ENCODE measurements at places on chromosomes 3 and 15.
A peak's percentile ranks its signal among the peaks of the same experiment; 100 is the strongest.

DNA sequence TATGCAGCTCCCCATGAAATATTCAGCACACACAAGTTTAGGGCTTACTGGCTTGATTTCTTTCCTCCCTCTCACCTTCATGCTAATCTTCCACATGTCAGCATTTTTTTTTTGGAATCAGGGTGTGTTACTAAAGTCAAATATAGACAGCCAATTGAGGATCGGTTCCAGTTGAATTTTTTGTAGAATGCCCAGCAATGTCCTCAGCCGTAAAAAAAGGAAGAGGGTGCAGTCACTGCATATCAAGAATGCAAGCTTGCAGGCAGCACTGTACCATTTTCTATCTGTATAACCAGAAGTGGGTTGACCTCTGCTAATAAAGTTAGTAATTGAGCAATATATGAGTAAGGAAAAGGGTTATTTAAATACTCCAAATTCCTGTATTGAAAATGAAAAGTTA lies 51.4 kb upstream of the CHMP2B start:
- no peak for DNase-seq

- no peak for DNase-seq
Measured at GRCh38 chr15:98169551-98169950, 209.0 kb downstream of the ARRDC4 start.

- no peak for DNase-seq
Measured at GRCh38 chr3:190589326-190589725, 75.4 kb downstream of the IL1RAP start.

DNA sequence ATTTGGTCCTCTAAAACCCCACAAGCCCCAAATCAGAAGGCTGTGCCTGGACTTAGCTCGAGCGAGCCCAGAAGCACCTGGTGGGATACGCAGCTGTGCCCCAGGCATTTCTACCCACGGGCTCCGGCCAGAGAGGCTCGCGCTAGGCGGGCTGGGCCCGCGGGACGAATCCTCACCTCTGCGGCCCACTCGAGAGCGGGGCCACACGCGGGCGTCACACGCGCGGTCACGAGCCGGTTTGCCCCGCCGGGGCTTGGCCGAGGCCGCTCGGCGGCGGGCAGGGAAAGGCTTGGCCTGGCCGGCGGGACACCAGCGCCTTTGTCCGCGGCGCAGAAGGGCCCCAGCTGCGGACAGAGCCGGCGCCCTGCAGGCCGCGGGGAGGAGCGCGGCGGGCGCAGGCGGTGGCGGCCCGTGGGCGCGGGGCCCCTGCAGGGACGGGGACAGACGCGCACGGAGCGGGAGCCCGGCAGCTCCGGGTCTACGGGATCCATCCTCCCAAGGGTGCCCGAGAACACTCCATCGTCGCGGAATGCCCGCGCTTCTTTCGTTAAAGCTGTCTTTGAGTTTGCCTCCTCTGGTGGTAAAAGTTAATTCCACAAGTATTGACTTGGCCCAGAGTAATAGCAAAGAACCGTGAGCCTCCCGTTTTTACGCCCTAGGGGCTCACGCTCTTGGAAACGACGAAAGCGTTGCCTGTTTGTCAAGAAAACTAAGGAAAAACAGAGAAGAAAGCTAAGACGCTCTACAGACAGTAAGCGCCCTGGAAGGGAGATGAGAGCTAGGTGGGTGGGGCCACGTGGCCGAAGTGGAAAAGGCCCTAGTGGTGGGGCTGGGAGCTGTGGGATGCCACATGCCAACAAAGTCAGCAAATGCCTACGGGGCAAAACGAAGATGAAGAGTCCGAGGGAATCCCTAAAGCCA lies 26.4 kb downstream of the TYRO3 start:
- DNase-seq: no peak

- no peak for DNase-seq
Measured at GRCh38 chr3:69204315-69204957, 82.0 kb upstream of the LMOD3 start.

GRCh38 chr3:177772908-177773557 lies 575.8 kb upstream of the TBL1XR1 start:
- no peak for DNase-seq

DNA sequence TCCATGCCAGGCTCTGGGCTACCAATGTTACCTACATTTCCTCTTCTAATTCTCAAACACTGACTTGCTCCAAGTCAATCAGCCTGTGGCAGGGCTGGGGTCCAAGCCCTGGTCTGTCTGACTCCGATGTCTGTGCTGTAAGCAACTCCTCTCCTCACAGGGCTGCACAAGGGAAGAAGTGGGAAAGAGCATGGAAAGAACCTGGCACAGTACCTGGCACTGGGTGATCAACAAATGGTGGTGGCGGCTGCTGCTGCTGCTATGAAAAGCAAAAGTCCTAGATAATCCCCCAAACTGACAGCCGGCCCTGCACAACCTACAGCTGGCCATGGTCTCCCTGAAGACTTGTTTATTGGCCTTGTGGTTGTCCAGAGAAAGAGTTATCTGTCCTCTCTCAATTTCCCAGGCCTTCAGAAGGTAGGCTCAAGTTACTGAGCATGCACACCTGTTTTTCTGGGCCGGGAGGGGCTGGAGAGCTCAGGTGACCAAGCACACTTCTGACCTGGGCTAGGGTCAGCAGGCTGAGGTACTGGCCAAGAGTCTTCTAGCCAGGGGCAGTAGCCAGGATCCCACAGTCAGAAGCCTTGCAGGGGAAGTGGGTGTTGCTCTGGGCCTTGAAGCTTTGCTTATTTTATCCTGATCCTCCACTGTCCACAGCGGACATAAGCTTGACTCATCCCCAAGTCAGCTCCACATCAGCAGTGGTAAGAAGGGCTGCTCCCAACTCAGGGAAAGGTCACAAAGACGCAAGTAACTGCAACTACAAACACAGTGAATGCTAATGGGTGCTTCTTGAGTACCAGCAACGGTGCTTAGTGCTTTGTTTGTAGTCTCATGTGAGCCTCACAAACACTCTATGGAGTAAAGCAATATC lies 35.3 kb upstream of the KY start:
- DNase-seq: no peak

DNA sequence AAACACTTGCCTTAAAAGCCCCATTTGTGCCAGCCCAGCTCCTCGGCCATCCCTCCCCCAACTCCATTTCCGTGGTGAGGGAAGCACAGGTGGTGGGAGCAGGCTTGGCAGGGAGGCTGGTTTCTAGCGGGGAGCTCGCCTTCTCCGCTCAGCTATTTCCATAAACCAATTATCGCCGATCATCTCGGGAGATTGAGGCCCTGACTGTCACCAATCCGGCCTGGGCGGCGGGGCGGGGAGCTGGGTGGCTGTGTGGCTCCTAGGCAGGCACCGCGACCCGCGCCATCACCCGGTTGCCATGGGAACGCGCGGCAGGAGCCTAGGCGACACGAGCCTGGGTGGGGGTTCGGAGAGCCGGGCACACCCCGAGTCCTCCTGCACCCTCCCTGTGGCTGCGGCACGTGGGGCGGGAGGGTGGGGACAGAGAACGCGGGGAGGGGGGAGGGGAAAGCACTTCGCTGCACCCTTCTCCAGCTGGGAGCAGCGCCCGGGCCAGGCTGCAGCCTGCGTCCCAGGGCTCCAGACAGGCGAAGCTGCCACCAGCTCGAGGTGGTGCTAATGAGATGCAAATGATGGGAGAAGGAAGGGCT lies 9.3 kb downstream of the CCDC33 start:
- DNase-seq: no peak

GRCh38 chr3:197269024-197269423 lies 29.4 kb downstream of the DLG1 start:
- DNase-seq: no peak

- DNase-seq: no peak
Measured at GRCh38 chr3:139308560-139308959, 35.3 kb upstream of the MRPS22 start.

- no peak for DNase-seq
Measured at GRCh38 chr3:149947231-149947630, 23.5 kb downstream of the PFN2 start.

- DNase-seq: no peak
Measured at GRCh38 chr3:53843195-53844177, 2.7 kb downstream of the CHDH start.

- no peak for DNase-seq
Measured at GRCh38 chr3:138567403-138567802, 26.7 kb downstream of the CEP70 start.

DNA sequence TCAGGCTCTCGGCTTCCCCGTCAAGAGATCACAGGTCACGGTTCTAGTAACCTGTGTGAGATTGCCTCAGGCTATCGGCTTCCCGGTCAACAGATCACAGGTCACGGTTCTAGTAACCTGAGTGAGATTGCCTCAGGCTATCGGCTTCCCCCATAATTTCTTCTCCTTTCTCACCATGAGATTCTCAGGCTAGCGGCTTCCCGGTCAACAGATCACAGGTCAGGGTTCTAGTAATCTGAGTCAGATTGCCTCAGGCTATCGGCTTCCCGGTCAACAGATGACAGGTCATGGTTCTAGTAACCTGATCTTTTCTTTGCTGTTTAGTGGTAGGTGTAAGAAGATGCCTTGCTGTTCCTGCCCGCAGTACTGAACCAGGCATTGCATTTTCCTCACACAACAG lies 418.2 kb upstream of the ZNF717 start:
- peak; percentile 5 for DNase-seq

DNA sequence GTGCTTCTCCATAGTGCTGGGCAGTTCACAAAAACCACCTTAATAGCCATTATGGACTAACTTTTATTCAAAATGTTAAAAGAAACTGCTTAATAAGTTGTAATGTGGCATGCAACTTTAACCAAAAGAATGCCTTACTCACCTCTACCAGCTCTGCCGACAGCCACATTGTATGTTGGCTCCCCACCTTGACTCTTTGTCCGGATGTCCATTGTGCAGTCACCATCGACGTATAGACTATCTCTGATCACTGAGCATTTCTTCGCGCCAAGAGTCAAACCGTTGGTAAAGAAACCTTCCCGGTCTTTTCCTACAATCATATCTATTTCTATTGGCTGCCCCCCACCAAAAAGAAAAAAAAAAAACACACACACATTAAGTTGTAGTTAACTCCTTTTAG lies 2.5 kb downstream of the PFN2 start:
- DNase-seq: no peak

- DNase-seq: no peak
Measured at GRCh38 chr3:126284258-126284904, 72.8 kb downstream of the KLF15 start.

GRCh38 chr3:126360714-126361060 lies 3.5 kb upstream of the KLF15 start:
- DNase-seq: no peak

DNA sequence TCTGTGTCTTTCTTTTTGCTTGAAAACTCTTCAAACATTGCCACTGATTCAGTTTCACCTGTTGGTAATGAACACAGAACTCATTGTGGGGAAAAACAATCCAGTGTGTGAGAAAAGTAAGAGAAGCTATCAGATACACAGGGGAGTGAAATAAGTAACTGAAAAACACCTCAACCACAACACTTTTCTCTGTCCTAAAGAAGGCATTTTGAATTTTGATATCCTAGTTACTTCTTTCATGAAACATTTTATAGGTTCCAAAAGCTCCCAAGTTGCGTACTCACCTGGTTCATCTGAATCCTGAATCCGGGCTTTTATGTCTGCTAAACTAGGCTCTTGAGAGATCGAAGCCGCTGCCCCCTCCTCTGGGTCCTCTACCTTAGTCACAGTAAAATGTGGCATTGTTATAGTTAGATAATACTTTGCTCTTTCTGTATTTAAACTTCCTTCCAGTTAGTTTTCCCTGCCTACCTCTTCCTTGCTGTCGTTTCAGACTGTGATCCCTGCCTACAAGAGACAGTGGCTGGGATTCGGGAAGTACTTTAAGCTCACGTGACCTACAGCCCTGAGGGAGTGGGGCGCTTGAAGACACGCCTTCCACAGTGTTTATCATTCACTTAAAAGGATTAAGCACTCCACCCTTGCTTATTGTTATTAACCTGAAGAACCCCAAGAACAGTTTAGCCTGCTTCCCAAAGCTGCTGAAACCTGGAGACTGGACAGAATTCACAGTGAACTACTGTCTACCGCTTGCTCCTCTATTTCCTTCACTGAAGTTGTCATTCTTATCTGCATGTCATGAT lies 19.1 kb downstream of the SLC12A6 start:
- DNase-seq: peak; percentile 59

DNA sequence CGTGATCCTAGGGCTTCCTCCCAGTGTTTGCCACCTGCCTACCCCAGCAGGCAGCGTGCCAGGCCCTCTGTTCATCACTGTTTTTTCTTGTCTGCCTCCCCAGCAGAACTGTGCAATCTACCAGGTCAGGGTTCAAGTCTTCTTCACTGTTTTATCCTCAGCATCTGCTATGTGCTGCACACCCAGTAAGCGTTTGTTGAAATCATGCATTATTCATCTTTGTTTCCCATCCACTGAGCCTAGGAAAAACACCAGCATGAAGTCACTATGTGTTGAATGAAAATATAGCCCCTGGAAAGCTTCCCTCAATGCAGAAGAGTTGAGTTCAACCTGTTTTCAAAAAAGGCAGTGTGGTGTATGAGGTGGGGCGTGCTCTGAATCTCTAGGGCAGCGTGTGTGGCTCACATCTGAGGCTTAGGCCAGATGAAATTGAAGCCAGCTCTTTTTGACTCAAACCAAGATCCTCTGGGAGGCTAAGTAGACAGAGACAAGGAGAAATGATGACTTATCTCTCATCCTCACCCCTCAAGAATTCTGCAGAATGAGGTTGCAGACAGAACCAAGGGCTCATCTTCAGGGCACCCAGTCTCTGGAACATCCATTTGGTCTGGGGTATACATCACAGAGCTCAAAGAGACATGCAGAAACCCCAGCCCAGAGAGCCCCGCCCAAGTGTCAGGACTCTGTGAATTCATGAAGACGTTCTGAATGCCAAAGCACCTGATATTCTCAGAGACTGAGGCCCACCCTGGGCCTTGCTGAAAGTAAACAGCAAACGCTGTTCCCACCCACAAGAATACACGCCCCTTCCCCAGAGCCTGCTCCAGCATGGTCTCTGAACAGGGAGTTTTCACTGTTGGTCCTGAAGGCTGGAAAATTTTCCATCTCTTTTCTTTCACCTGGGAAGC lies 5.7 kb upstream of the CAV3 start:
- DNase-seq: no peak

- no peak for DNase-seq
Measured at GRCh38 chr3:114644367-114644766, 350.5 kb downstream of the TIGIT start.

DNA sequence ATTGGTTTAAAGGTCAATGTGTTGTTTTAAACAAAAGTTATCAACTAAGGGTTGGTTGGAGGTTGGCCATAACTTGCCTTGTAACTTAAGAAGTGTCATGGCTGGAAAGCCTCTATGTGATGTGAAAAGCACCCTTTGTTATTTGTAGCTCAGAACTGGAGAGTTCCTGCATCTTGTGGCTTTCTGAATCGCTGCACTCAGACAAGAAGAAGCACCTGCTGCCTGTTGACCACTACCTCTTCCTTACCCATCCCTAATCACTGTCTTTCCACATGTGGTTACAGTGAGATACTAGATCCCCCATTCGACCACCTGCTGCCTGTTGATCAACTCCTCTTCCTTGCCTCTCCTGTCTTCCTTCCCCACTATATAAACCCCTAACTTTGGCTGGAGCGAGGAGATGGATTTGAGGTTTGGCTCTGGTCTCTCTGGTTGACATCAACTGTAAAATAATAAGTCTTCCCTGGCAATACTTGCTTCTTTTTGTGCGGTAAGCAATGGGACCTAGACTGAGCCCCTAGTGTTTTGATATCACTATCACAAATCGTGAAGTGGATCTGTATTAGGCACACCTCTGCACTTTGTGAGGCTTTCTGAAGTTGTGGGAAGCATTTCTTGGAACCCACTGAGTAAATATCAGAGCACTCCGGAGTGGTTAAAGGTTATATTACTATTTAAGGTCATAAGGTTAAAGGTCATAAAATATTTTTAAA lies 13.8 kb downstream of the RPL39L start:
- DNase-seq: no peak

GRCh38 chr15:55786341-55786740 lies 43.4 kb upstream of the PRTG start:
- DNase-seq: no peak

GRCh38 chr3:124288996-124289395 lies 297.1 kb upstream of the ROPN1 start:
- DNase-seq: no peak

Measured in HTR-8/SVneo (cell line).